Mesothelial cell of epicardium (in vitro differentiated cells): ENCODE measurements at places on chromosomes 3 and 15.
A peak's percentile ranks its signal among the peaks of the same experiment; 100 is the strongest.

GRCh38 chr3:129502641-129503408 is 25.6 kb upstream of the RHO start:
- no peak for DNase-seq

DNA sequence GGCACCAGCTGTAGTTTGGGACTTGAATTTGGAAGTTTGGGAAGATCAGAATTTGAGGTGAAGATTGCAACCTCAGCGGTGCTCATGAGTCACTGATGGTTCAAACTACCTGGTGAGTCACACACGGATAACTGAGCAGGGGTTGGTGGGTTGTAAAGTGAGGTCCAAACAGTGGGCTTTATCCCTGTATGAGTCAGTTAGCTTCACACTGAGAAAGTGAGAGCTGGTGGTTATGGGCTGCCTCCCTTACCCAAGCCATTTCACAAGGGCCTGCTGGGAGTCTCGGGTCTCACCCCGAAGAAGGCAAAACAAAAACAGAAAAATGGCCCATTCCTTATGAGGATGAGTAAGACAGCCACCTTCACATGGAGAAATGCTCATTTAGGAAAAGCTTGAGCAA is 77.0 kb downstream of the ITGA11 start:
- no peak for DNase-seq

GRCh38 chr3:194983620-194984019 is 287.3 kb downstream of the XXYLT1 start:
- DNase-seq, result peak; percentile 11

DNA sequence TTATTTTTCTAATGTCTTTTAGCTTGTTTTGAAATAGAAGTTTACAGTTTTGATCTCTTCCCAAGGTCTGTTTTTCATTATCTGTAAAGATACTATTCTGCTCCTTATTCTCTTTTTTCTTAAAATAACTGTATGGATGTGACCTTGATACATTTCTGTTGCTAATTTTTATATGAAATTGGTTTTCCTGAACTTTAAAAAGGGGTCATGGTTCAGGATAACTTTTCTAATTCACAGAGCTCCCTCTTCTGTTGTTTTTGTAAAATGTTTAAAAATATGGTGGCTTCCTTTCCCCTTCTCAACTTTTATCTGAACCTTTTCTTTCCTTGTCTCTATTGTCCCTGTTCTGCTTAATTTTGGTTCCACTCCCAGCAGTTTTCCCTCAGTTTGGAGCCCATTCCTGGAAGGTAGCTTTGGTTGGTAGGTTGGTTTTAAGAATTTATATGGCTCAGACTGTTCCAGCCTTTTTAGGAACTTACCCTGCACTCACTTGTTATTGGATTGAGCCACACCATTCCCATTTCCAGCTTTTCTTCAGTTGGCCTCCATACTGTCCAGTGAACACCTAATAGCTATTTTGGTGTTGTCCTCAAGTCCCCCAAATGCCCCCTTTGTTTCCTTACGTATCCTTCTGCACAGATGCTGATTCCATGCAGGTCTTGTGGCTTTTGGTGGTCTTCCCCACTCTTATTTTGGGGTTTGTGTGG is 70.3 kb downstream of the SLMAP start:
- DNase-seq, result no peak

DNA sequence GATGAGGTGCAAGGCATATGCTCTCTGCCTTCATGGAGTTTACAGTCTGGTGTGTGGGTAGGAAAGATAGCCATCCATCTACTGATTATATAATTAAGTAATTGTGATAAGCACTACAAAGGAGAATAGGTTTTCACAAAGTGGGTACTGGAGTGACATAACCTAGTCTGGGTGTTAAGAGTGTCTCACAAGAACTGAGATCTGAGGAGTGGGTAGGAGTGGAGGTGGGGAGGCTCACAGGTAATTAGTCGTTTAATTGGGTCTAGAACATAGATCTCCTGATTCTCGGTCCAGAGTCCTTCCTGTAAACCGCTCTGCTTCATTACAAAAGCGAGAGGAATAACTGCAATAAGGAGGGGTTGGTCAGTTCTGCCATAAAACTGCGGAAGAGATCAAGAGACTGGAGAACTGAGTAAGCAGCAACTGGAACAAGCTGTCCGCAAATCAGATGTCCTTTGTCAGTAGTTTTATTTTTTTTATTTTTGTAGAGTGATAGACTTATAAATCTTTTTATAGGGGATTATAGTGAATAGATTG is 2.2 kb downstream of the NEO1 start:
- DNase-seq, result no peak

DNA sequence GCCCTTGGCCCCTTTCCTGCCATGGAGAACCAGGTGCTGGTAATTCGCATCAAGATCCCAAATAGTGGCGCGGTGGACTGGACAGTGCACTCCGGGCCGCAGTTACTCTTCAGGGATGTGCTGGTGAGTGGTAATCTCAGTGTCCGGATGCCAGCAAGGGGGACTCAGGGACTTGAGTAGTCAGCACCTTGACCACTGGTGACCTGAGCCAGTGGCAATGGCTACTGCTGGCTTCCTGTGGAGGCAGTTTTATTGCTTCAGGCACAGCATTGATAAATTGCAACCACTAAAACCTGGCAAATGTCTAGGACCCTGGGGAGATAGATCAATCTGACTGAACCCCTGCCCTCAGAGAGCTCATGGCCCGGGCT is 830 bp downstream of the MAP2K5 start:
- DNase-seq, result no peak

- no peak for DNase-seq
Observed at GRCh38 chr15:89515477-89515876, 19.1 kb upstream of the RHCG start.

DNA sequence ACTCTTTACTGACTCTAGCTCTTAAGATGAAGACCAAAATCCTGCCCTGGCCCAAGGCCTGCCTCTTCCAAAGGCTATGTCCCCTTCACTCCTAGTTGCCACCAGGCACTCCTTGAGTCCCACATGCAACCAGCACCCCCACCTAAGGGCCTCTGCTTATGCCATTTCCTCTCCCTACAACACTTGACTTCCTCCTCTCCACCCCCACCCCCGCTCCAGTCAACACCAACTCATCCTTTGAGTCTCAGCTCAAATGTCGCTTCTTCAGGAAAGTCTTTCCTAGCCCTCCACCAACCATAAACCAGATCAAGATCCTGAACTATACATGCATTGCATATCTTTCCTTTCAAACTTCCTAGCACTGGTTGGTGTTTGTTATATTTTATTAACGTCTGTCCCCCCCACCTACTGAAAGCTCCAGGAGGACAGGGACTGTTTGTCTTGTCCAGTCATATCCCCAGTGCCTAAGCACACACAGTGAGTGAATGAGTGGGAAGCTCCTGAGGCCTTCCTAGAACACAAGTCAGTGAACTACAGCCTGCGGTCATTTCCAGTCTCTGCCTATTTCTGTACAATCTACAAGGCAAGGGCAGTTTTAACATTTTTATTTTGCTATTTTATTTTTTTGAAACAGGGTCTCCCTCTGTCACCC is 7.3 kb downstream of the TBC1D2B start:
- DNase-seq, result no peak

GRCh38 chr15:58010983-58011382 is 54.5 kb downstream of the ALDH1A2 start:
- no peak for DNase-seq

GRCh38 chr3:120171134-120171873 is 77.1 kb upstream of the GSK3B start:
- no peak for DNase-seq

- DNase-seq, result no peak
Observed at GRCh38 chr3:9957214-9957613, 5.0 kb upstream of the PRRT3 start.

GRCh38 chr3:46266598-46266997 is 24.3 kb downstream of the CCR3 start:
- no peak for DNase-seq
